ENCODE measurements at places on chromosomes 6 and 20.

GRCh38 chr6:5569491-5569890 is 308.2 kb downstream of the FARS2 start:
- DNase-seq = no peak

DNA sequence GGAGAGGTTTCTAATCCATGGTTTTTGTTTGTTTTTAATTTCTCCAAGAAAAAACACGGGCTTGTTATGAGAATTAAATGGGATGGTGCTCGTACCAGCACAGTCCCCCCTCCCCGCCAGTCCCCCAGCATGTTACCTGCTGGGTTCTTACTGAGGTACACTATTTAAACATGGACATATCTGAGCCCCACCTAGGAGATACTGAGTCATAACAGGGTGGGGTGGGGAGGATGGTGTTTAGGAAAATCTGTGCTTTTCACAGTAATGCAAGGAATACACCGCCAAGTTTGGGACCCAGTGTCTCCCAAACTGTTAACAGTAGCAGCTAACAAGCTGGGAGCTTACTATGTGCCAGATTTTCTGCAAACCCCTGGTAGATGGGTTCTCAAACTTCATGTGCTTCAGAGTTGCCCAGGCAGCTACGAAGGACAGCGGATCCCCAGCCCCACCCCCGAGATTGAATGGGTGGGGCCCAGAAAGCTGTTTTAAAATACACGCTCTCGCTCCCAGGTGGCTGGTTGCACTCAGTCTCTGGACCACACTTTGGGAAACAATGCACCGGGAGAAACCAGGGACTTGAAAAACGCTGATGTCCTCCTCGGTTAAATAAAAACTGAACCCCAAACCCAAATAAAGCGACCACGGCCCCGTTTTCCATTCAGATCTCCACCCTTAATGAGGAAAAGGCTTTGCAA is 995 bp downstream of the ZFP64 start:
- no peak for DNase-seq

- DNase-seq = no peak
Measured at GRCh38 chr20:40503119-40503518, 185.9 kb downstream of the MAFB start.

DNA sequence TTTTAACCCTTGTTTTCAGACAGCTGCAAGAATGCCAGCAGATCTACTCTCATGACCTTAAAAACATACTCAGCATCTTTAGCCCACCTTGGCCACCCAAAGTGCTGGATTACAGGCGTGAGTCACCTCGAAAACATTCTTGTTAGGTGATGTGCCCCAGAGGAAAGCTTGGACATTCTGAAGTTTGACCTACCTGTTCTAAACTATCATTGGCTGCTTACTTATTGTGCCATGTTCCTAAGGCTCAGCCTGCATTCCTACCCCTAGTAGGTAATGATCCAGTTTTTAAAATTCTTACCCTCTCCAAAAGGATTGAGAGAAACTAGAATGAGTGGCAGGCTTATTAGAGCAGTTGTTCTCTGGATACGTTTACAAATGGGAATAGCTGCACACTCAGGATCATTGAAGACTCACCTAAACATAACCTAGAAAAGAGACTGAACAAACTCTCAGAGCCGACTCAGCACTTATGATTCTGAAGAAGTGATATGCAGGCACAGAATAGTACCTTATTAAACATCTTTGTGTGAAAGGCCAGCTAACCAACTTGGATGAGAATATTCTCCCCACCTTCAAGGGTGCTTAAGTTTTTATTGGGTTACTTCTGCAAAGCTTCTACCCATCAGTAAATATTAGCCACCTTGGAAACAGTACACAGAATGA is 362.1 kb downstream of the NRN1 start:
- no peak for DNase-seq

DNA sequence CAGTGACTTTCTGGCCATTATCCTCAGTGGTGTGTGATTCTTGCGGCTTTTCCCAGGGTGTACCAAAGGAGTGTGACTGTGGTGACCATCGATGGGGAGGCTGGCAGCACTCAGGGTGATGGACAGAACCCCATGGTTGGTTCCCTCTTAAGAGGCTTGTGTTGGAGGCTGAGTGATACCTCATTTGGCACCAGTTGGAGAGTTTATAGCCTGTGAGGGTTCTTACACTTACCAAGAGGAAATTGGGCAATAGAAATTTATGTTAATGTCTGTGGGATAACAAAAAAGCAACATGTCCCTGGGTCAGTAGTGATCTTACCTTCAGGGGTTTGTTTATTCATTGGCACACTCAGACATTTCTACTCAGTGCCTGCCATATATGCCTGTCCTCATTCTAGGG is 37.2 kb downstream of the DAAM2 start:
- DNase-seq = no peak

GRCh38 chr6:136015531-136015930 is 164.0 kb downstream of the PDE7B start:
- no peak for DNase-seq

- DNase-seq = no peak
Measured at GRCh38 chr20:13665709-13666395, 27.1 kb upstream of the TASP1 start.

DNA sequence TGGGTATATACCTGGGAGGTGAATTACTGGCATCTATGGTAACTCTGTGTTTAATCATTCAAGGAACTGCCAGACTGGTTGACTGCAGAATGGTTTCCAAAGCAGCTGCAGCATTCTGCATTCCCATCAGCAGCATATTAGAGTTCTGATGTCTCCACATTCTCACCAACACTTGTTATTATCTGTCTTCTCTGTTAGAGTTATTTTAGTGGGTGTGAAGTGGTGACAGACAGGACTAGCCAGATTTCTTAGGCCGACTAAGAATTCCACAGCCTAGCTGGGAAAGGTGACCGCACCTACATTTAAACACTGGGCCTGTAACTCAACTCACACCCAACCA is 110.9 kb downstream of the TMEM170B start:
- DNase-seq = no peak

DNA sequence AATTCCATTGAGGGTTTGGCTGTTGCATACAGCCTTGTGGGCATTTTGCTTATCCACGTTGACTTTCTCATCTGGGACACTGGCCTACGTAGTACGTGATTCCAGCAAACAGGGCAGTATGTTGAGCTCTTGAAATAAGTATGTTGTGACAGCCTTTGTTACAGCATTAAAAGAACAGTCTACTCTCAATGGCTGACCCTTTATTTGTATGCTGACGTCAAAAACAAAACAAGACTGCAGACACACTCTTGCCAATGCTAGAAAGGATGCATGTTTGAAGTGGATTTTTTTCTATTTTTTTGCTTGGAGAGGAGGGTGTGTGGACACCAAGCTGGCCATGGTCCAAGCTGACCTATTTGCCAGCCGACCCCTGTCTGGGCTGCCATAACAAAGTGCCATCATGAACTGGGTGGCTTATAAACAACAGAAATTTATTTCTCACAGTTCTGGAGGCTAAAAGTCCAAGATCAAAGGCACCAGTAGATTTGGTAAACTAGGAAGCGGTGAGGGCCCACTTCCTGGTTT is 10.8 kb upstream of the SNHG17 start:
- no peak for DNase-seq

DNA sequence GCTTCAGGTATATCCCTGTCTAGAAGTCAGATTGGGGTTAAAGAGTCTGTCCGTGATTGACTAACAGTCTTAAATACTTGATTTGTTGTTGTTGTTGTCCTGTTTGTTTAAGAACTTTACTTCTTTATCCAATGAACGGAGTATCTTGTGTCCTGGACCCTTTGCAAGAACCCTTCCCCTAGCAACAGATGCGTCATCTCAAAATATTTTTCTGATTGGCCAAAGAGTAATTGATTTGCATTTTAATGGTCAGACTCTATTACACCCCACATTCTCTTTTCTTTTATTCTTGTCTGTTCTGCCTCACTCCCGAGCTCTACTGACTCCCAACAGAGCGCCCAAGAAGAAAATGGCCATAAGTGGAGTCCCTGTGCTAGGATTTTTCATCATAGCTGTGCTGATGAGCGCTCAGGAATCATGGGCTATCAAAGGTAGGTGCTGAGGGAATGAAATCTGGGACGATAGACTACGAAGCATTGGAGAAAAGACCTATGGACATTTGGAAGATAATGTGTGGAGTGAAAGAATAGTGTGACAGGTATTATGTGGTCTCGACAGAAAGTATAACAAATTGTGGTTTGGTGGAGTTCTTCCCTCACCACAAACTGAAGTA is at the start of gene HLA-DRA:
Gene HLA-DRA (plus strand): TSS at position 286 of the 613 bp plus-strand sequence. CDS start 64 bp downstream, at position 350.
- no peak for DNase-seq

DNA sequence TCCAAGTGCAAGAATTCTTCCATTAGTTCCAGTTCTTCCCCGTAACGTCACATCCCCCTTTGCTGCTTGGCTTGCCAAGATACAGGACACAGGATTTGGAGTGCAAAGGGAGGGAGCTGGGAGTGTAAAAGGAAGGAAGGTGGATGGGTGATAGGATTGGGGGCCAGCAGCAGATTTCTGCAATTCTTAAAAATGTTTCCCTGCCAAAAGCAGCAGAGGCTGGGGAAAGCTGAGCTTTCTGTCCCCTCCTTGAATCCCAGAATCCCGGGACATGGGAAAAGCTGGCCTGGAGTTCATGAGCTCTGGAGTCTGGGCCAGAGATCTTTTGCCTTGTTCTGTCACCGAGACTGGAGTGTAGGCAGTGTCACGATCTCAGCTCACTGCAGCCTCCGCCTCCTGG is 60.0 kb upstream of the EPB41L1 start:
- DNase-seq = no peak

GRCh38 chr6:16591396-16592222 is 169.7 kb downstream of the ATXN1 start:
- no peak for DNase-seq

DNA sequence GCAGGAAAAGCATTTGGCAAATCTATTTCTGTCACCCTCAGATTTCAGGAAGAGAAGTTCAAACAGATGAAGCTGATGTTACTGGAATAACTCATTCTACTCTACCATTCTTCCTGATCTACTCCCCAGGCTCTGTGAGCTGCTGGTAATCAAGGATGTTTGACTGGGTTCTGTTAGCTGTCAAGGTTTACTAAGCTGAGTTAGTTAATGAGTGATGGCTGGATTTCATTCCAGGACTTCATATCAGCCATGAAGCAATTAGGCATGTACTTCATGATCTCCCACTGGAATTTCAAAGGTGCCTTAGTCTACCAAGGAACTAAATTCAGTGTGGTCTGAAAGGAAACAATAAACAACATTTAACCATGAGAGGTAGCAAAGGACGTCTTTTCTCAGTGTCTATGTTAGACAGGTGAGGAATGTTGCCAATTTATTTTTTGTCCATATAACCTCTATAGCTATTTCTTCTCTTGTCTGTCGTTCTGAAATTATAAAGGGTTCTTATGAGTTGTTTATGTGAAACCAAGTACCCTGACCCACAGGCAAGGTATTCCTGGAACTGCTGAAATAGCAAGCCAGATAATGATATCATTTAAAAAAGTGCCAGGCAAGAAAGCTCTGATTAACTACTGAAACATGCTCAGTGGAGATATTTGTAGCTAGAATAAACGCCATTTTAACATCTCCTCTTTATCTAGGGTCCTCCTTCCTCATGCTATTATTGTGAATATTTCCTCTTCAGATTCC is 112.9 kb downstream of the BACH2 start:
- DNase-seq = no peak

DNA sequence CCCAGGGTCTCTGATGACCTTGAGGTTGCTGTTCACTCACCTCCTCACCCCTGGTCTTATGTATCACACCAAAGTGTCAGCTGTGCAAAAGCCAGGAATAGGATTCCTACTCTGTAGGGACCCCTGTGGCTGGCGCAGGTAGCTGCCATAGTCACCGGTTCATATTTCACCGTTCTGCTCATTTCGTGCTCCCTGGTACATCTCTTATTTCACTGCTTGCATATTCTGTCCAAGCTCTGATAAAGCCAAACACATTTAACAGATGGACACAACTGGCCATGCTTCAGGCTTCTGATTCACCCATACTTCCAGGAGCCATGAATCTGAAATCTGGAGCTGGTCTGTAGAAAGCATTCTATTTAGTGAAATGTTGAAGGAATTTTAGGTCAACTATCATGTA is 20.5 kb downstream of the SLC22A3 start:
- no peak for DNase-seq

DNA sequence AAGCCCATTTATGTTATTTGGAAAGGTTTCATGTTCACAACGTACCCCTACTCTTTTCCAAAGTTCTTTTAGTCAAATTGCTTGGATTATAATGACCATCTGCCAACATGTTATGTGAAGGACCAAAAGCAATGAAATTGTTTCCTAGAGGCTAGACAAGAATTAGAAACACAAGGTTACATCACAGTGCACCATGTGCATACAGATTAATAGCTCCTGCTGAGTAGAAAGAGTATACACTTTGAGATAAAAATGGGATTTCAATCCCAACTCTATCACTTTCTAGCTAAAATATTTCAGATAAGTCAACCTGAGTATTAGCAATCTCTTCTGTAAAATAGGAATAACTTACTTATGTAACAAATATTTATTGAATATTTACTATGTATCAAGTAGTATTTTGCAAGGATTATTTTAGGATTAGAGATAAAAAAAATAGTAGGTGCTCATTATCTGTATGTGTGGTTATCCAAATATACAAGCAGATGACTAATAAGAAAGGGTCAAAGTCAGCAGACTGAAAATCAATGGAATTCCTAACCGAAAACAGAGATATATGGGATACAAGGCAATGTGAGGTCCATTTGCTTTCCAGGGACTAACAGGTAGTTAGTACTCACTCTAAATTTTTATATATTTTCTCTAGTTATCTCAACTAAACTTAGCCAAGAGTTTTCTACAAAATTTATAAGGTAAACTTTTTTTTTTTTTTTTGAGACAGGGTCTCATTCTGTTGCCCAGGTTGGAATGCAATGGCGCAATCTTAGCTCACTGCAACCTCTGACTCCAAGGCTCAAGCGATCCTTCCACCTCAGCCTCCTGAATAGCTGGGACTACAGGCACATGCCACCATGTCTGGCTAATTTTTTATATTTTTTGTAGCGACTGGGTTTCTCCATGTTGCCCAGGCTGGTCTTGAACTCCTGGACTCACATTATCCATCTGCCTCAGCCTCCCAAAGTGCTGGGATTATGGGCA is 127.7 kb downstream of the PDSS2 start:
- DNase-seq = no peak

GRCh38 chr6:158684311-158684710 is 34.5 kb downstream of the SYTL3 start:
- no peak for DNase-seq

- no peak for DNase-seq
Measured at GRCh38 chr6:56933650-56934049, 21.3 kb upstream of the BEND6 start.

GRCh38 chr6:108186226-108186625 is 20.4 kb downstream of the NR2E1 start:
- no peak for DNase-seq

- no peak for DNase-seq
Measured at GRCh38 chr20:50838707-50839385, 44.0 kb downstream of the BCAS4 start.

DNA sequence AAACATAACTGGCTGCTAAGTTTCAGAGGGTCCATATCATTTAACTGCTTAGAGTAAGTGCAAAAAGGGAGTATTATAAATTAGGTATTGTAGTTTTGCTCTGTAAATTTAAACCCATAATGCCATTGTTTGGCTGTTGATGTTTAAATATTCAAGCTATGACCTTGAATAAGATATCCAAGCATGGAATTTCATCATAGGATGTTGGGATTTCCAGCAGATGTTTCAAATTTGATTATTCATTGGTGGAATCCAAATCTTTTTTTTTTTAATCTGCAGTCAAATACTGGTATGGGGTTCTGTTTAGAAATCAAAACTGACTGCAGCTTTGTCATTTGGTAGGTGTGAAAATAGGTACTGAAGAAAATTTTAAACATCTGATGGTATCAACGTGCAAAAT is 161.0 kb downstream of the KHDC1L start:
- DNase-seq = no peak

Measured in AG09309 (cell line).